SJSA1 (cell line): ENCODE measurements at places on chromosomes 1 and 21. TPM values are rescaled to one million over a fixed set of nuclear protein-coding genes. Genes with fewer than 3 reads are reported as not detected.
A peak's percentile ranks its signal among the peaks of the same experiment; 100 is the strongest.

- DNase-seq = no peak
- H3K4me3 ChIP-seq = peak overlapping the region; percentile 79
- peaks cover 9% of the 10 kb centered on the region for H3K36me3 ChIP-seq
Measured at GRCh38 chr1:113812661-113813135, 422 bp upstream of the RSBN1 start.

DNA sequence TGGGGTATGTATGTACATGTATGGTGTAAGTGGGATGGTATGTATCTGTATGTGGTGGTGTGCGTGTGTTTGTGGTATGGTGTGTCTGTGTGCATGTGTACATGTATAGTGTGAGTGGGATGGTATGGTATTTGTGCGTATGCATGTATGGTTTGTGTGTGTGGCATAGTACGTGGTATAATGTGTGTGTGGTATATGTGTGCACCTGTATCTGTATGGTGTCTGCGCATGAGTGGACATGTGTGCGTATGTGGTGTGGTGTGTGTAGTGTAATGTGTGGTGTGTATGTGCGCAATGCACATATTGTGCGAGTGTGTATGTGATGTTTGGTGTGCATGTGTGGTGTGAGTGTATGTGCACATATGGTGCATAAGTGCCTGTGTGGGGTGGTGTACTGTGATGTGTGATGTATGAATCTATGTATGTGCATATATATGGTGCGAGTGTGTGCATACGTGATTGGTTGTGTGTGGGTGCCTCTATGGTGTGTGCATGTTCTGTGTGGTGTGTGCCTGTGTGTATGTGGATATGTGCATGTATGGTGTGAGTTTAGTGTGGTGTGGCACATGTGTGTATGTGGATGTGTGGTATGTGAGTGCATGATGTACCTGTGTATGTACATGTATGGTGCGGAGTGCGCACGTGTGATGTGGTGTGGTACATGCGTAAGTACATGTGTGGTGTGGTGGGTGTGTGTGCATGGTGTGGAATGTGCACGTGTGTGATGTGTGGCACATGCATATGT, 38.8 kb downstream of the WDR4 start:
- H3K4me3 ChIP-seq = no peak overlapping the region
- no peak overlapping the region for H3K27ac ChIP-seq
- DNase-seq = peak; percentile 14
- H3K4me1 ChIP-seq = no peaks in the 10 kb centered on the region
- peaks cover 58% of the 10 kb centered on the region for H3K36me3 ChIP-seq

CRNN gene
- 0.16 TPM in 1 of 2 replicates, not detected in the other for total RNA-seq

LAPTM5 gene
- total RNA-seq = not detected in 2 replicates

SLC30A2 gene
- not detected in 2 replicates for total RNA-seq

- DNase-seq = peak; percentile 85
- no peaks in the 10 kb centered on the region for H3K27me3 ChIP-seq
- no peak overlapping the region for H3K4me3 ChIP-seq
- H3K36me3 ChIP-seq = no peaks in the 10 kb centered on the region
Measured at GRCh38 chr1:63713627-63714481, 60.0 kb upstream of the ROR1 start.

DNA sequence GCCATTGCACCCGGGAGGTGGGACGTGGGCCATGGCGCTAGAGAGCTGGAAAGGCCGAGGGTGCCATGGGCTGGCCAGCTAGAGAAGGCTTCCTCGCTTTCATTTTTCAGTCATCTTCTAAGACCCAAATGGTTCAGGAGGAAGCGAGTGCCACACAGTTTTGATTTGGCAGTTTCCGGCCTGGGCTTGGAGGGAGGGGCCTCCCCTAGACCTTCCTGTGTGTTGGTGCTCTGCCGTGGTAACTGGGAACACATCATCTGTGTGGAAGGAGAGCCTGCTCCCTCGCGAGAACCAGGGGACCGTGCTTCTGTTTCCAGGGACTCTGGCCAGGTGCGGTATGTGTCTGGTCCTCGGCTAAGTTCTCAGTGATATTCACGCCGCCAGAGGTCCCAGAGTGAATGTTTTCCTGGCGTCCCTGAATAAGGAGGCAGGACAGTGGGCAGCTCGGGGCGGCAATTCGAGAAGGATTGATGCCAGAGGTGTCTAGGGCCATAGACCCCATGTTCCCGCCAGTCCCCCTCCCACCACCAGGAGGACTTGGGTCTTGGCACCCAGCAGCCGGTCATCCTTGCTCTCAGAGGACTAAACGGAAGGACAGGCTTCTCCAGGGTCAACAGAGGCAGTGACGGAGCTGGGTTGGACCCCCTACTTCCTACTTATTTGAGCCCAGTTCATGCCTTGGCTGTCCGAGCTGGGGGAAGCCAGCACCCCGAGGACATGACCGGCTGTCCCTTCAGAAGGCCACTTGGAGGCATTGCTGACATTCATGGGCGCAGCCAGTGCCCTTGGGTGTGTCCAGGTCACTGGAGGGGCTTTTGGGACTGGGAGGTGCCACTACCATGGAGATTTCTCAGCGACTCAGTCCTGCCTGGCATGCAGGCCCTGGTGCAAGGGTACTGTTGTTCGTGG, 2.7 kb upstream of the NPHP4 start:
- no peak for DNase-seq
- H3K4me3 ChIP-seq = no peak overlapping the region
- no peaks in the 10 kb centered on the region for H3K36me3 ChIP-seq

GRCh38 chr1:226047495-226047894, 15.0 kb upstream of the H3-3A start:
- no peak for DNase-seq
- H3K27me3 ChIP-seq = no peaks in the 10 kb centered on the region
- peaks cover 13% of the 10 kb centered on the region for H3K4me1 ChIP-seq

DNA sequence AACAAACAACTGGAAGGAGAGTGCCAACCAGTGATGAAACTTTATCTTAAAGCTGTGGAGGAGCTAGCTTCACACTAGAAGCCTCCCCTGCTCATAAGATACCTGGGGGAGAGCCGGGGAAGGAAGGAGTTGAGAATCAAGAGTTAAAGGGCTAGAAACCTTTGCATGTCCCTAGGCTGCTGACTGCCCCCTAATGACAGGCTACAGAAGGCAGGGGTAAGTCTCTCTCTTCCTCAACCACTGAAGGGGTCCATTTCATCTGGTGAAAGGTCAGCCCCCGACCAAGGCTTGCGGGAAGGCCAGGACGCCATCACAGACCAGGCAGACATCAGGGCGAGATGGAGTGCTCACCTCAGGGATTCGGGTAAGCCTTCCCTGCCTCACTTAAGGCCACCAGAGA, 65.6 kb upstream of the GRHL3 start:
- H3K27me3 ChIP-seq = 0 out of 2 replicates have a peak, but pooled peaks cover 2% of the 10 kb centered on the region
- H3K36me3 ChIP-seq = no peaks in the 10 kb centered on the region
- no peak overlapping the region for H3K27ac ChIP-seq
- no peaks in the 10 kb centered on the region; the same call in 1 of the 2 replicates for H3K4me1 ChIP-seq

DNA sequence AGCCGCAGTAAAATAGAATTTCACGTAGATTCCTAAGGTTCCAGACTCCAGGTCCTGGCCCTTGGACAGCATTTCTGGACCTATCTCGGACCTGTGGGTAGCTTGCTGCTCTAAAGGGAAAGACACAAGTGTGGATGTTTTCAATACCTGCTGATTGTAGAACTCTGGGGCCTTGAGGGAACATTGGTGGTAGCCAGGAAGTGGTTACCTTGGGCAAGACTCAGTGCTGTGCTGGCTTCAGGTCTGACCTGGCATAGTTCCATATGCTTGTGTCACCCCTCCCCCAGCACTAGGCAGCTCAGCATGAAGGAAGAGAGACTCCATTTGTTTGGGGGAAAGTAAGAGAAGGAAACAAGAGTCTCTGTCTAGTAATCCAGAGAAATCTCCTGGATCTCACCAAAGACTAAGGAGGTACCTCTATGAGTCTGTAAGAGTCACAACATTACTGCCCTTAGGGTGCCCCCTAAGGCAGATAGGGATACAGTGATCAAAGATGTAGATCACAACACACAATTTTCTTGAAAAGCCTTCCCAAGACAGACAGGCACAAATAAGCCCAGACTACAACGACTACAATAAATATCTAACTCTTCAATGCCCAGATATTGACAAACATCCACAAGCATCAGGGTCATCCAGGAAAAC, 398.8 kb downstream of the TGFB2 start:
- no peaks in the 10 kb centered on the region for H3K4me1 ChIP-seq
- H3K36me3 ChIP-seq = no peaks in the 10 kb centered on the region
- no peak overlapping the region for H3K4me3 ChIP-seq
- no peaks in the 10 kb centered on the region for H3K27me3 ChIP-seq

GRCh38 chr1:206489980-206490770, 17.2 kb upstream of the RASSF5 start:
- H3K27me3 ChIP-seq = no peaks in the 10 kb centered on the region
- DNase-seq = peak; percentile 70

DNA sequence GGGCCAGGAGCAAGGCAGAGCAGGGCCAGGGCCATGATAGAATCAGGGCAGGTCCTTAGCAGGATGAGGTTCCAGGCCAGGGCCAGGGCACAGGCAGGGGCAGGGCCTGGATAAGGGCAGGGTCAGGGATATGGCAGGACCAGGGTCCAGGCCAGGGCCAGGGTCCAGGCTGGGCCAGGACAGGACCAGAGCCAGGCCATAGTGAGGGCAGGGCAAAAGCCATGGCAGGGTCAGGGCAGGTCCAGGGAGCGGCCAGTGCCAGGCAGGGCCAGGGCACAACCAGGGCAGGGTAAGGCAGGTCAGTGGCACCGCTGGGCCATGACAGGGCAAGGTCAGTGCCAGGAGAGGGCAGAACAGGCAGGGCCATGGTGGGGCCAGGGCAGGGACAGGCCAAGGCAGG, 152.2 kb downstream of the LIPI start:
- H3K27me3 ChIP-seq = no peaks in the 10 kb centered on the region
- H3K36me3 ChIP-seq = no peaks in the 10 kb centered on the region
- H3K27ac ChIP-seq = no peak overlapping the region
- H3K4me3 ChIP-seq = no peak overlapping the region

DNA sequence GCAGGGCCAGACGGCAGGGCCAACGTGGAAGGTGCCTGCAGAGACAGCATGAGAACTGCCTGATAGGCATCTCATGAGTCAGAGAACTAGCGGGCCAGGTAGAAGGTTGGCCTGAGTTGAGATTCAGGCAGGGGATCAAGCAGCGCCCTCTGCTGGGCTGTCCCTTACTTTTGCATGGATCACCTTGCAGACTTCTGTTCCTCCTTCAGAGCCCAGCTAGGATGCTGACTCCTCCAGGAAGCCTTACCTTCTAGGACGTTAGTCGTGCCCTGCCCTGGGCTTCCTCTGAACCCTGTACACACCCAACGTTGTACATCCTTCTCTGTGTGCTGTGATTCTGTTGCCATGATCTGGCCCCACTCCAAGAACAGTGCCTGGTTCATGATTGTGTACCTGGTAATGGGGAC, 231.3 kb upstream of the VAMP3 start:
- H3K27ac ChIP-seq = no peak overlapping the region
- peaks cover 5% of the 10 kb centered on the region; the same call in 1 of the 2 replicates for H3K27me3 ChIP-seq
- no peak overlapping the region for H3K4me3 ChIP-seq
- no peaks in the 10 kb centered on the region for H3K36me3 ChIP-seq
- H3K4me1 ChIP-seq = no peaks in the 10 kb centered on the region
- no peak for DNase-seq

GRCh38 chr1:205918955-205919746, 24.1 kb downstream of the SLC26A9 start:
- no peaks in the 10 kb centered on the region for H3K27me3 ChIP-seq
- H3K27ac ChIP-seq = no peak overlapping the region
- H3K36me3 ChIP-seq = no peaks in the 10 kb centered on the region
- DNase-seq = peak; percentile 73

DNA sequence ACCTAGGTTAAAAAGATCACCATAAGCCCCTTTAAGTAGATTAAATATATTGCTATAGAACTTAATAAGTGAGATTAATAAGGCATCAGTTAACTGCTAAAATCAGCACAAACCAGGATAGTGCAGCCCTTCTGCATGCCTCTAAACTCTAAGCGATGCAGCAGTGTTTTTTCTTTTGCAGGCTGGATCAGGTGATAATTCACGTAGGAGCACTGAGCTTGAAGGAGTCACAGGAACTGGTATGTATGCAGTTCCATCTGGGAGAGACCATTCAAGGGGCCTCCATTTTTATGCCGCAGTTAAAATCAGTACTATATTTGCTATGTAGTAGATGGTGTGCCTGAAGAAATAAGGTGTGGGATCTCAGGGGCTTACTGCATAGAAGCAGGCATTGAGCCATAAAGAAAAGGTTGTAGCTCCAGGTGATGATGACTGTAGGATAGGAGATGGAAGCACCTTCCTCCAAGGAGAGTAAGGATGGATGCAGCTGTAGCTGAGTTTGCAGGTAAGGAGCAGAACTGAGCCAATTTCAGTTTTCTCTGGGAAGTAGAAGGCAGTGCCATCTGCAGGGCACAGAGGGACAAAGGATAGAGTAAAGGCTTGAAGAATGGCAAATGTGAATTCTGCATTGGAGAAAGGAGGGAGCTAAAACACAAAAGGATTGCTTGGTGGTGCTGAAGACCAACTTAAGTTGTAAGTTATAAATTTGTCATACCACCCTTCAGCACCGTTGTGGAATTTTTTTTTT, 22.6 kb downstream of the NPL start:
- H3K4me1 ChIP-seq = no peaks in the 10 kb centered on the region
- H3K36me3 ChIP-seq = no peaks in the 10 kb centered on the region
- no peaks in the 10 kb centered on the region for H3K27me3 ChIP-seq

GRCh38 chr1:29550119-29550841, 314.0 kb downstream of the PTPRU start:
- H3K27ac ChIP-seq = no peak overlapping the region
- H3K4me1 ChIP-seq = no peaks in the 10 kb centered on the region
- DNase-seq = no peak
- H3K27me3 ChIP-seq = no peaks in the 10 kb centered on the region
- no peaks in the 10 kb centered on the region for H3K36me3 ChIP-seq

GRCh38 chr1:167563579-167564246, 10.2 kb upstream of the CREG1 start:
- H3K27me3 ChIP-seq = peaks cover 2% of the 10 kb centered on the region; the same call in 1 of the 2 replicates
- no peak overlapping the region for H3K27ac ChIP-seq
- H3K4me1 ChIP-seq = no peaks in the 10 kb centered on the region
- no peak overlapping the region for H3K4me3 ChIP-seq

DNA sequence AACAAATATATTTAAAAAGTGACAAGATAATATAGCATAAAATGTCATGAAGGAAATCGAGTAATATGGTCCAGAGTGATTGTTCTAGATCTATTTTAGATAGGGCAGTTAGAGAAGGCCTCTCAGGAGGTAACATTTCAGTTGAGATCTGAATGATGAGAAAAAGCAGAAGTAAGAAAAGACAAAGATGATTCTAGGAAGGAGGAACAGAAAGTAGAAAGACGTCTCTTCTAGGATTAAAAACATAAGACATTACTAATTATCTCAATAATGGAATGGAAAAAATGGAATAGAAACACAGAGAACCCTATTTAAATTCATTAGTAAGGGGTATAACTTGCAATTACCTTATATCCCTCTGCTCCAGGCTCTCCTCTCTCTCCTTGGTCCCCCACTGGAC, 130.0 kb upstream of the ZNHIT6 start:
- no peak overlapping the region for H3K27ac ChIP-seq
- H3K27me3 ChIP-seq = peaks cover 8% of the 10 kb centered on the region
- H3K4me3 ChIP-seq = no peak overlapping the region
- DNase-seq = no peak
- H3K36me3 ChIP-seq = no peaks in the 10 kb centered on the region

FGR gene
- total RNA-seq = not detected in 2 replicates
